H7 (cell line): ENCODE measurements at places on chromosomes 4 and X. TPM values are rescaled to one million over a fixed set of nuclear protein-coding genes. Genes with fewer than 3 reads are reported as not detected.

Gene CCDC160
- total RNA-seq, result 3.0 and 4.4 TPM in 2 replicates

Gene C4orf36
- total RNA-seq, result 0.97 TPM in 1 of 2 replicates, not detected in the other

Gene ARMCX1
- total RNA-seq, result 27.0 and 33.0 TPM in 2 replicates

Gene CLNK
- not detected in 2 replicates for total RNA-seq

Gene TBC1D8B
- 1.1 and 2.7 TPM in 2 replicates for total RNA-seq

Gene MTNR1A
- 0.33 and 0.76 TPM in 2 replicates for total RNA-seq

Gene ATP2B3
- total RNA-seq, result not detected in 2 replicates

Gene CDKL2
- total RNA-seq, result 0.18 and 0.28 TPM in 2 replicates

Gene PCDH7
- total RNA-seq, result 3.7 and 8.2 TPM in 2 replicates

Gene UPF3B
- 3.9 and 6.2 TPM in 2 replicates for total RNA-seq

Gene NPFFR2
- 7.0 and 8.0 TPM in 2 replicates for total RNA-seq

Gene CT55
- total RNA-seq, result 0.10 TPM in 1 of 2 replicates, not detected in the other

Gene BANK1
- total RNA-seq, result 1.3 TPM in 1 of 2 replicates, not detected in the other

Gene NUDT10
- total RNA-seq, result 30.3 and 31.7 TPM in 2 replicates

Gene ARR3
- not detected in 2 replicates for total RNA-seq

Gene BMX
- not detected in 2 replicates for total RNA-seq

Gene DGKK
- 0.67 and 1.4 TPM in 2 replicates for total RNA-seq

Gene MAGED4
- 54.0 and 69.7 TPM in 2 replicates for total RNA-seq

Gene XG
- 0.17 and 0.67 TPM in 2 replicates for total RNA-seq

Gene RPL10
- 4,112 and 4,296 TPM in 2 replicates for total RNA-seq

Gene PPEF1
- total RNA-seq, result 0.10 and 0.37 TPM in 2 replicates

Gene SLC30A9
- total RNA-seq, result 55.5 and 64.7 TPM in 2 replicates

Gene NDST3
- 0.07 and 0.11 TPM in 2 replicates for total RNA-seq

Gene DUSP21
- not detected in 2 replicates for total RNA-seq

Gene ZCCHC13
- total RNA-seq, result not detected in 2 replicates

Gene NOX1
- total RNA-seq, result not detected in 2 replicates

Gene AFM
- total RNA-seq, result not detected in 2 replicates

Gene UGT2B28
- not detected in 2 replicates for total RNA-seq

Gene GAGE1
- total RNA-seq, result not detected in 2 replicates

Gene GALNT7
- 39.4 and 54.0 TPM in 2 replicates for total RNA-seq

Gene MUC7
- total RNA-seq, result not detected in 2 replicates

Gene GAGE12H
- total RNA-seq, result not detected in 2 replicates

Gene TBX22
- 0.74 and 1.3 TPM in 2 replicates for total RNA-seq

Gene TRIM60
- total RNA-seq, result not detected in 2 replicates

Gene PDLIM3
- 2.7 and 7.0 TPM in 2 replicates for total RNA-seq

Gene DOK7
- total RNA-seq, result 0.22 and 0.73 TPM in 2 replicates

Gene SLITRK4
- total RNA-seq, result 9.9 and 12.7 TPM in 2 replicates

Gene F8A1
- total RNA-seq, result 8.2 and 8.4 TPM in 2 replicates

Gene DAPP1
- total RNA-seq, result not detected in 2 replicates

Gene MAGED4B
- 5.1 and 25.0 TPM in 2 replicates for total RNA-seq

Gene IBSP
- total RNA-seq, result not detected in 2 replicates

Gene ANK2
- total RNA-seq, result 13.3 and 18.2 TPM in 2 replicates

Gene OTC
- total RNA-seq, result not detected in 2 replicates

Gene PABPC1L2B
- total RNA-seq, result 0.11 and 0.17 TPM in 2 replicates

Gene NIPAL1
- 1.7 and 2.5 TPM in 2 replicates for total RNA-seq

Gene GPRASP2
- total RNA-seq, result 16.8 and 20.8 TPM in 2 replicates

Gene AFP
- 4.2 and 5.4 TPM in 2 replicates for total RNA-seq

Gene HSD17B10
- total RNA-seq, result 109 and 156 TPM in 2 replicates

Gene CT45A10
- total RNA-seq, result 0.55 and 3.6 TPM in 2 replicates

Gene CHRDL1
- total RNA-seq, result 7.1 and 7.3 TPM in 2 replicates

Gene FATE1
- 0.11 TPM in 1 of 2 replicates, not detected in the other for total RNA-seq

Gene KIAA1210
- not detected in 2 replicates for total RNA-seq

Gene PPP4R3C
- not detected in 2 replicates for total RNA-seq

Gene CT45A3
- total RNA-seq, result not detected in 2 replicates
